OCI-LY7 (cell line): ENCODE measurements at places on chromosomes 5 and 9.

DNA sequence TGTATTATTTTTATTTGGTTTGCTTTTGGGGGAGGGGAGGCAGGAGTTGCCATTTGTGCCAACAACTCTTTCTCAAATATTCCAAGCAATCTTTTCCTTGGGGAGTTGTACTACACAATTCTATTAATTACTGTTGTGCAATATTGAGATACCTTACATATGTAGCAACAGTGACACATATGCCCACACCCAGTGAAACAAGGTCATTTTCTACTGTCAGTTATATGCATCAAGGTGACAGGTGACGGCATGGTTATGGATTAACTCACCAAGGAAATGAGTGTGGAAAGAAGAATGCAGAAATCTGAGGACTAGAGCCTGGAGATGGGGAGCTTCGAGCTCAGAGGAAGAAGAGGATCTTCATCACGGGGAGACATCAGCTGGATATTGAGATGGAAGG lies 17.9 kb upstream of the MSMP start:
- no peak for DNase-seq

DNA sequence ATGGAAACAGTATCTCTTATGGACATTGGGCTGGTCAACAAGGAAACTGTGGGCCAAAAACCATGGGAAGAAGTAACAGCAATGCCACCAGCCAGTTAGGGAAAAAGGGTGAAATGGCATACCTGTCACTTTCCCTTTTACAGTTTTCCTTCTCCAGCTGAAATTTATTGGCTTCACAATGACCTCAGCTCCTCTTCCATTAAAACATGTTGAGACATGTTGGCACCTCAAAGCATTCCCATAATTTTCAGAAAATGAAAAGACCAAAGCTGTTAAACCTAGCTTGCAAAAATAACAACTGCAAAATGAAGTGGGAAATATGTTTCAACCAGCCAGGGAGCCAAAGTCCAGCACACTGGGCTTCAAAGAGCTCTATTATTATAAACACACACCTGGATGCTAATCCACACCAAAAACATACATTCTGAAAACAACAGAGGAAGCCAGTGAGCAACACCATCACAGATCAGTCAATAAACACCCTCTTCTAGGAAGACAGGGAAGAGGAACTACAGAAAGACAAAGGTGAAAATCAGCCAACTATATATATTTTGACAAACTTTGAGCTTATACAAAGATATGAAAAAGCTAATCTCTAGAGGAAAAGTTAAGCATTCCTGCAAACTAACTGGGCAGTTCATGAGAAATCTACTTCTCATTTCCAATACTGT lies 78.4 kb upstream of the PTGER4 start:
- DNase-seq = peak; percentile 21

GRCh38 chr5:79273341-79273740 lies 37.4 kb downstream of the JMY start:
- no peak for DNase-seq

DNA sequence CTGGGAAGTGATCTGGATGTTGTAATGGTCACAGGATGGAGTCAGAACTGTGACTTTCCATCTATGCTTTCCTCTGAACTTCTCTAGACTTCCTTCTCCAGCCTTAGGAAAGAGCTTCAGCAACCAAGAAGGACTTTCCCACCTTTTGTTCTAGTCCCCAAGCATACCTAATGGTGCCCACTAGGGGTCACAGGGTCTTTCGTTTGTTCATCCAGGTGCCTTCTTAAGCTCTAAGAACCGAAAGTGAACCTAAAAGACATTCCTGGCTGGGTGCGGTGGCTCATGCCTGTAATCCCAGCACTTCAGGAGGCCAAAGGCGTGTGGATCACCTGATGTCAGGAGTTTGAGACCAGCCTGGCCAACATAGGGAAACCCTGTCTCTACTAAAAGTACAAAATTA lies 1.8 kb upstream of the WNT8A start:
- DNase-seq = peak; percentile 47

- no peak for DNase-seq
These were observed 172.7 kb upstream of the RIOK2 start for GRCh38 chr5:97355775-97356174.

DNA sequence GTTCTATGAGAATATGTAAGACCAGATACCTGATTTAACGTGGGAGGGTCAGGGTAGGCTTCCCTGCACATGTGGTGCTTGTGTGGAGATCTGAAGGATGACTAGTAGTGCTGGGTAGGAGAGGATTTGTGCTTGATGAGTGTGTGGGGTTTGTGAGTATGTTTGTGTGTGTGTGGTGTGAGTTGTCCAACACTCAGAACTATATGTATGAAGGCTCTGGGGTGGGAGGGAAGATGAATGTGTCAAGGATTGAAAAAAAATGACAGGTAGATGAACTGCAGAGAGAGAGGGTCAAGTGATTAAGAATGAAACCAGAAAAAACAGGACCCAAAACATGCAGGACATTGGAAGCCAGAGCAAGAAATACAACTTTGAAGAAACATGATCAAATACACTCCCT lies 154.6 kb upstream of the NR3C1 start:
- DNase-seq = no peak

DNA sequence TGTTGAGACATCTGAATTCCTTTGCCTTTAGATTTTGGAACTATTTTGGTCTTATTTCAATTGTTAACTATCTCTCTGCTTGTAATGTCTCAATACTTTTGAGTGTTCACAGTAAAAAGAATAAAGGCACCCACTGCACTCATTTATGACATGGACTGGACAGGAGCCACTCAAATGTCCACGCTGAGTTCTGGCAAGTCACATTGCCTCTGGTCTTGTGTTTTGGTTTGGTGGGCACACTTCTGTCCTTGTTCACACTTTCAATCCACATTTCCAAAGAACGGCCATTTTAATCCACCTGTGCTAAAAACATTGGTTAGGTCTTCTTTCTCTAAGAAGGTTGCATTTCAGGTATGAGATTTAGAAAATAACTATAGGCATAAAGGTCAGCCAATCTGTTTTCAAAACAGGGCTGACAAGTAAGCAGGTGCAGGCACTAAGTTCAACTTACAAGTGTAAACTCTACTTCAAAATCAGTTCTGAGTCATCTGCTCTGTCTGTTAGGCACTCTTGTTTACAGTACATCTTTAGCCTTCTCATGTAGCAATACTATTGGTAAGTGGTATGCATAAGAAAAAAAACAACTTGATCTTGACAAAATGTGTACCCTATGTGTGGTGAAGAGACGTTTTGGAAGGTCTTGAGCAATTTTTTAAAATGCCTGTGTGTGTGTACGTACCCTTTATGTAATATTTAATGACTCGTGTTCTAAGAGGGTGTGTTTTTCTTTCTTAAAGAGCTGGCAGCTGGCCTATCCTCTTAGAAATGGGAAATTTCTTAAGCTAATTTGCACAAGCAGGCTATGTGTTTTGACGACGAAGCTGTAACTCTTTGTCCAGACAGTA lies 31.5 kb upstream of the ZFAND5 start:
- no peak for DNase-seq

DNA sequence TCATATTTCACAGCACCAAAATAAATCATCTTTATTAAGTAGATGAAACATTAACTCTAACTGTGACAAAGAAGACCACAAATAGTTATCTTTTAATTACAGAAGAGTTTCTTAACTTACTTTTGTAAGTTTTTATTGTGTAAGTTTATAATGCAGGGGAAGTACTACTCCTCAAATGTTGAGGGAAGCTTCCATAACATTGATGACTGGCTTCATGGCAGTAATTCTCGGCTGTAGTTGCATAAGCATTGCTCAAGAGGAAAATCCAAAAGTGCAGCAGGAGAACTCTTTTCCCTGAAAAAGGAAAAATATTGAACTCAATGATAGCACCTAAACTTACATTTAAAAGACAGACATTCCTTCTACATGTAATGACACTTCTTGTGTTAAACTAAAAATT lies 4.6 kb downstream of the TSLP start:
- no peak for DNase-seq

- no peak for DNase-seq
These were observed 825 bp upstream of the PCAT7 start for GRCh38 chr9:94554078-94554438.

- no peak for DNase-seq
These were observed 271.1 kb upstream of the KLF4 start for GRCh38 chr9:107760469-107761242.

GRCh38 chr9:31790720-31791119 lies 593.7 kb upstream of the ACO1 start:
- DNase-seq = no peak

DNA sequence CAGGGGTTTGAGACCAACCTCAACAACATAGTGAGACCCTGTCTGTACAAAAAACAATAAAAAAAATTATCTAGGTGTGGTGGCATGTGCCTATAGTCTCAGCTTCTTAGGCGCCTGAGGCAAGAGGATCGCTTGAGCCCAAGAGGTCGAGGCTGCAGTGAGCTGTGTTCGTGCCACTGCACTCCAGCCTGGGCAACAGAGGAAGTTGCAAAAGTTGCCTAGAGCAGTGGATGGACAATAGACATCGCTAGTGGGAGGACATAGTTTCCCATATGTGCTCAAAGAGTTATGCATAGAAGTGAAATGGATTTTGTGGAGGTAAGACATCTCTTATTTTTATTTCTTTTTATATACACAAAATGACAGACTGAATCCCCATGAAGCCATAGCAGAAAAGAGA lies 19.0 kb downstream of the HNRNPK start:
- DNase-seq = no peak

DNA sequence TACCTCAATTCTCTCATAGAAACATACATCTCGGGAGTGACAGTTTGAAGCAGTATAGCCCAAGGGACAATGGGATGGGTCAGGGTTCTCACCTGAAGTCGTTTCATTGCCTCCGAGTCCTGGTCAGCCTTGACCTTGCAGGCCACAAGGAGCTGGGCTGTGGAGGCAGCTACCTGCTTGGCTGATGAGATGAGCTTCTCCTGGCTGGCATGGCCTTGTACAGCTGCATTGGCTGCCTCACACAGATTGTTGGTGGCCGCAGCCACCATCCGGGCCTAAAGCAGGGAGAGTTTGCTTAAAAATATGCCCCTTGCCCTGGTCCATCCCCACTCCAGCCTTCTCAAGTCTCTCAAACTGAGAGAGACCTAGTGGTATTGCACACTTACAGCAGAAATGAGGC lies 8.5 kb upstream of the TPM2 start:
- DNase-seq = no peak

DNA sequence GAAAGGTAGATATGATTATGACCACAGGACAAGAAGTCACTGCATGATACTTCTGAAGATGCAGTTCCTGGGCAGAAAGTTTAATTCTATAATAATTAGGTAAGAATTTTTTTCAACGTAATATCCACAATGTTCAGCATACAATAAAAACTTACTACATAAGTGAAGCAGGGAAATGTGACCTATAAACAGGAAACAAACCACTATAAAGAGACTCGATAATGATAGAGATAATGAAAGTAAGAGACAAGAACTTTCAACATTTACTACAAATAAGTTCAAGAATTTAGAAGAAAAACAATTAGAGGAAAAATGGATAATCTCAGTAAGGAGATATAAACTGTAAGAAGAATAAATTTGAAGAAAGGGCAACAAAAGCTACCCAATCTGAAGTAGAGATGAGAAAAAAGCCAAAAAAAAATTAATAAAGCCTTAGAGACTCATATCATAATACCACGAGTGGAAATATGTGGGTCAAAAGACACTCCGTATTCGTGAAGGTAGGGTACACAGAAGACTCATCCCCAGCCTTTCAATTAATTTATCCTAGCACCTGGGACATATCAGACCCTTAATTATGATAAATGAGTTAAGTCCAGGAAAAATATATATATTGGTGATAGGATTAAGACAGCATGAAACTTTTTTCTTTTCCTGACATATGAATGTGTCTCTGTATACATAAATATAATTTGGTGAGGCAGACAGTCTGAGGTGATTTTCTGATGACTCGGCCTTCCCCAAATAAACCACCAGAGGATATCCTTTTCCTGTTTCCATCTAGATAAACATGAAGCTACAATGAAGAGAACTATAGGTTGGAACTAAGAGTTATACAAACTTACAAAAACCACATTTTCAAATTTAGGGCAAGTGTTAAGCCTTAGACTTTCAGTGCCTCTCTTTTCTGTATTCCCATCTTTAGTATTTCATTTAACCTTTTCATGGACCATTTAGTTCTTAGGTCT lies 120.4 kb downstream of the RAPGEF6 start:
- no peak for DNase-seq

DNA sequence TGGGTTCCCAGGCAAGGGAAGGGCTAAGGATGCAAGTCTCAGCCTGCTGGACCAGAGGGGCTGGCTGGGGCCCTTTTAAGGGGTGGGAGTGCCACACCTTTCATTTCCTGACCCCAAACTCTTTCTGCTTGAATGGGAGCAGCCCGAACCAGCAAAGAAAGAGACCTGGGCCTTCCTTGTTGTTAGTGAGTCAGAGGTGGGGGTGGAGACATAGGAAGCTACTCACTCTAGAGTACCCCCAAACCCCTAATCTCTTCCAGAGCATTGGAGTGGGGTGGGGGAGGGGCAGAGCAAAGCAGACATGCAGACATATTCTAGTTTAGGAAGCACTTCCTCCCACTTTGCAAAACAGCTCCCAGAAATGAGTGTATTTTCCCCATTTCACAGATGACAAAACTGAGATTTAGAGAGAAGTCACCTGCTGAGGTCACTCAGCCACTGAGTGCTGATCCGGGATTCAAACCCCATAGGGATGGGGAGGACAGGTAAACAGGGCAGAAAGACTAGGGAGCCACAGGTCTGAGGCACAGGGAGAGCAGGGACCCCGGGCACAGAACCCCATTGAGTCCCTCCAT lies 6.0 kb upstream of the AQP3 start:
- DNase-seq = peak; percentile 29

- no peak for DNase-seq
These were observed 1247.0 kb upstream of the ACO1 start for GRCh38 chr9:31137176-31138160.

DNA sequence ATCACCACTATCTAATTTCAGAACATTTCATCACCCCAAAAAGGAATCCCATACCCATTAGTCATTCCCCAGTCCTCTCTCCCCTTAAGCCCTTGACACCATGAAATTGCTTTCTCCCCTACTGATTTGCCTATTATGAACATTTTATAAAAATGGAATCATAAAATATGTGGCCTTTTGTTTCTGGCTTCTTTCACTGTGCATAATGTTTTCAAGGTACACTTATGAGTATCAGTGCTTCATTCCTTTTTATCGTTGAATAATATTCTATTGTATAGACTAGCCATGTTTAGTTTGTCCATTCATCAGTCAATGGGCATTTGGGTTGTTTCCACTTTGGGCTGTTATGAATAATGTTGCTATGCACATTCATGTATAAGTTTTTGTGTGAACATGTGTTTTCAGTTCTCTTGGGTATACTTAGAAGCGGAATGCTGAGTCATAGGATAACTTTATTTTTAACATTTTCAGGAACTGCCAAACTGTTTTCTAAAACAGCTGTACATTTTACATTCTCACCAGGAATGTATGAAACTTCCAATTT lies 40.4 kb upstream of the FGF1 start:
- no peak for DNase-seq

- DNase-seq = no peak
These were observed 162.7 kb upstream of the SGCD start for GRCh38 chr5:156164306-156164705.

DNA sequence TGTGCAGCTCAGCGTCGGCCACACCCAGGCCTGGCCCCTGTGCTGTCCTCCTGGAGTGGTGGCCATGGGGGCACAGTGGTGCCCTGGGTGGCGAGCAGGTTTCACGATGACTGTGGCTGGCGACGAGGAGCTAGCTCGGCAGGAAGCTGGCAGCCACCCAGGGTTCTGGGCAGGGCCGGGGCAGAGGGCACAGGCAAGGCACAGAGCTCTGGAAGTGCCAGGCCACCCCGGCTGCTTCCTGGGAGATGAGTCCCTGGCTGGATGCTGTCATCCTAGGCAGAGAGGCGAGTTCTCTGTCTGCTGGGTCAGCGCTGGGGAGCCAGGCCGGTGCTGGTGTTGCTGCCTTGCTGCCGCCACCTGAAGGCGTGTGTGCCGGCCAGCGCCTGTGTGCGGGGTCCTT lies 51.7 kb downstream of the RXRA start:
- no peak for DNase-seq
